Lung (tissue), 17 donors: ENCODE measurements at places on chromosomes 16 and 17. TPM values are rescaled to one million over a fixed set of nuclear protein-coding genes. Genes with fewer than 3 reads are reported as not detected.

GRCh38 chr17:2259769-2260536, 43.6 kb downstream of the SMG6 start:
- H3K36me3 ChIP-seq: no peaks in the 10 kb centered on the region
- H3K27me3 ChIP-seq: no peaks in the 10 kb centered on the region
- H3K27ac ChIP-seq: no peak overlapping the region
- H3K4me1 ChIP-seq: peaks cover 11% of the 10 kb centered on the region
- no peak for DNase-seq

DNA sequence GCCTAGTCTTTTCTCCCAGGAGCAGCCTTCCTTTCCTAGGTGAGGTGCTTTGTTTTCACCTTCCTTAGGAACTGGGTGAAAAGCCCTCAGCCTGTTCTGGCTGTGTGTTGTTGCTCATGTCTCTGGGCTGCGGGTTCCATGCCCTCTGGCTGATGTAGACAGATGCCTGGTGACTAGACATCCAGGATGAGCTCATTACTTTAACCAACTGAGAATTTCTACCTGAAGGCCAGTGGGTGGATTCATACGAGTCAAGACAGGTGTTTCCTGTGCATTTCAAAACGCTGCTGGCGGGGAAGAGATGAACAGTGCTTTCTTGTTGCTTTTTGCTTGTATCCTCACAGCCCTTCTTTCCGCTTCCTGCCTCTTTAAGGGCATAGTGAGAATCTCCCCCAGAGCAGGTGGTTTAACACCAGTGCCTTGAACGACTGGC, 22.3 kb downstream of the SAP30BP start:
- H3K4me1 ChIP-seq: no peaks in the 10 kb centered on the region
- DNase-seq: no peak
- H3K27ac ChIP-seq: no peak overlapping the region
- no peaks in the 10 kb centered on the region for H3K27me3 ChIP-seq

DNA sequence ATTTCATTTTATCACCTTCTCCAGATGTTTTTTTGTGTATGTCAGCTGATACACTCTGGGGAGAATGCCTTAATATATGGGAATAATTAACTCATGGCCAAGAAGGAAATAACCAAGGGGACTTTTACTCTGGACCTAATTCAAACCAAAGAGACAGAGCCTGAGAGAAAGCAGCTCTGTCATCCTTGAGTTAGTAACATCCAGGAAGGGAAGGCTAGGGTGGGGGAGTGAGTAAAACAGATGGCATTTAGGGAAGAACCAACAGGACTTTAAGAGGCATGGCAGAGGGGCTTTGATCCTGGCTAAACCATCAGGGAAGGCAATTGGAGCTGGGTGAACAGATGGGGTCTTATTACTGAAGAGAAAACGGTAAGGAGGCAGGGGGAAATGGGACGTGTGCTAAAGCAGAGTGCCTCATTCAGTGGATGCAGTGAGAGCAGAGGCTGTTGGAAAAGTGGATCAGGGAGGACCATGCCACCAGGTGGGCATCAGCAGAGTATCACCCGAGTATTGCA, 2.5 kb upstream of the SMPD3 start:
- H3K27ac ChIP-seq: no peak overlapping the region
- H3K36me3 ChIP-seq: no peaks in the 10 kb centered on the region
- H3K27me3 ChIP-seq: peaks cover 9% of the 10 kb centered on the region
- DNase-seq: no peak

GRCh38 chr17:48814504-48814903, 2.5 kb downstream of the TTLL6 start:
- H3K36me3 ChIP-seq: no peaks in the 10 kb centered on the region
- peaks cover 4% of the 10 kb centered on the region for H3K4me1 ChIP-seq
- no peak overlapping the region for H3K27ac ChIP-seq
- peak; percentile 61 for DNase-seq
- H3K4me3 ChIP-seq: no peak overlapping the region

DNA sequence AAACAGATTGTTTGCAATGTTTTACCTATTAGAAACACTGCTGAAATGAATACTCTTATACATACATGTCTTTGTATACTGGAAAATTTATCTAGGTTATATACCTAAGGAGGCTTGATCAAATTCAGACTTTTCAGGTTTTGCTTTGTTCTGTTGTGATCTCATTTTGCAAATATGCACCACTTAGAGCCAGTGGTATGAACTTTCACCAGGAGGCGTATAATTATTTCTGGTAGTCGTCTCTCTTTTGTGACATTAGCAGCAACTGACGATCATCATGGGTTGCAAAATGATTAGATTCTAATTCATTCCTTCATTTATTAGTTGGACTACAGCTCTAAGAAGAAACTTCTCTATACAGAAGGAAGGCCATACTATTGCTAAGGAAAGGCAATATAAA, 26.9 kb downstream of the AP1G1 start:
- no peak overlapping the region for H3K4me3 ChIP-seq
- no peaks in the 10 kb centered on the region for H3K27me3 ChIP-seq
- H3K4me1 ChIP-seq: peaks cover 7% of the 10 kb centered on the region
- no peak overlapping the region for H3K27ac ChIP-seq

DNA sequence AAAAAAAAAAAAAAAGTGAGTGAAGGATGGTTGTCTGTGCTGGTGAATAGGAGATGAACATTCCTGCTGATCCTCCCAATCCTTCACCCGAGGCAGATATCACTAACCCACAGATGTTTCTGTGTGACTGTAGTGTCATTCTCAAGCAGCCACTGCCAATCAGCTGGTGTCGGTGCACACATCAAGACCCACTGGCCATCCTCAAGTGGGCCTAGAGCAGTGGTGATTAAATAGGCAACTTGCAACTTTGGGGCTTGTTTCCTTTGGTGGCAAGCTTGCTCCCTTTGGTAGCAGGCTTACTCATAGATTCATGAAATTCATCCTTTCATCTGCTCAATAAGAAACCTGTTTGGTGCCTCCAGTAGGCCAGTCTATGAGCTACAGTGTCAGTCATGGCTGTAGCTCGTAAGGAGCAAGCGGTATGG, 51.1 kb upstream of the LGALS9 start:
- H3K4me1 ChIP-seq: peaks cover 3% of the 10 kb centered on the region
- no peaks in the 10 kb centered on the region for H3K36me3 ChIP-seq
- no peak for DNase-seq
- H3K4me3 ChIP-seq: no peak overlapping the region
- H3K27ac ChIP-seq: no peak overlapping the region
- no peaks in the 10 kb centered on the region for H3K27me3 ChIP-seq

DNA sequence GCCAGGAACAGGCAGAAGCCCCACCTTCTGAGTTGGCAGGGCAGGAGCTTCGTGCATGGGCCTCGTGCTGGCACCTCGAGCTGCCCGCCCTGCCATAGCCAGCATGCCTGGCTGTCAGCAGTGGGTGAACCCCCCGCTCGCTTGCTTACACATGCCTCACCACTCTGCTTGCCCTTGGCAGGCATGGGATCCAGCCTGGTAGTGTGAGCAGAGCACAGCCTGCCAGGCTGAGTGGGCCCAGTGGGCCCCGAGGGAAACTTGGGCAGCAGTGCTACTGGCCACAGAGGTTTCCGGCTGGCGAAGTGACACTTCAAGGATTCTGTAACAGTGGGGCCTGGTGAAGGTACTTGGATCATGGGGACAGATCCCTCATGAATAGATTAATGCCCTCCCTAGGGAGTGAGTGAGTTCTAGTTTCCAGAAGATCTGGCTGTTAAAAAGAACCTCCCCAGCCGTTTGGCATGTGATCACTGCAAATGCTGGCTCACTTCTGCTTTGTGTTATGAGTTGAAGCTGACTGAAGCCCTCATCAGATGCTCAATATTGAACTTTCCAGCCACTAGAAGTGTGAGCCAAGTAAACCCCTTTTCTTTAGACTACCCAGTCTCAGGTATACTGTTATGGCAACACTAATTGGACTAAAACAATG, 114.7 kb downstream of the BCAS3 start:
- H3K36me3 ChIP-seq: no peaks in the 10 kb centered on the region
- no peak overlapping the region for H3K27ac ChIP-seq
- no peak overlapping the region for H3K4me3 ChIP-seq
- H3K27me3 ChIP-seq: no peaks in the 10 kb centered on the region
- peaks cover 3% of the 10 kb centered on the region for H3K4me1 ChIP-seq

Gene QRICH2
- total RNA-seq: 2.3 TPM

Gene KRTAP1-1
- total RNA-seq: not detected

Gene PCTP
- 23.8 TPM for total RNA-seq
